ENCODE measurements at places on chromosomes 7 and 10. TPM values are rescaled to one million over a fixed set of nuclear protein-coding genes. Genes with fewer than 3 reads are reported as not detected.

The WEE2 gene
- total RNA-seq = not detected

The FANK1 gene
- 0.42 TPM for total RNA-seq

The OPN4 gene
- total RNA-seq = not detected

The CLDN3 gene
- not detected for total RNA-seq

The RASSF4 gene
- total RNA-seq = 122 TPM

The SLC26A5 gene
- 0.19 TPM for total RNA-seq

The ANKRD61 gene
- 0.45 TPM for total RNA-seq

The CALML5 gene
- not detected for total RNA-seq

The SRRM3 gene
- 4.8 TPM for total RNA-seq

The CYP2C19 gene
- 0.19 TPM for total RNA-seq

The PNLIPRP1 gene
- 0.90 TPM for total RNA-seq

The SLC29A4 gene
- 38.2 TPM for total RNA-seq

The NPC1L1 gene
- total RNA-seq = 0.29 TPM

The STEAP1B gene
- total RNA-seq = 2.6 TPM

The TUBAL3 gene
- total RNA-seq = not detected

The NPM3 gene
- total RNA-seq = 18.8 TPM

The CYP3A5 gene
- total RNA-seq = 96.8 TPM

The ANKRD7 gene
- not detected for total RNA-seq

The STAG3 gene
- total RNA-seq = 0.45 TPM

The CYP2C8 gene
- 0.90 TPM for total RNA-seq

The MYO3A gene
- total RNA-seq = not detected

The MKLN1 gene
- 73.4 TPM for total RNA-seq

The LIPN gene
- 0.74 TPM for total RNA-seq

The OR6B1 gene
- total RNA-seq = not detected

The DPP6 gene
- total RNA-seq = 0.58 TPM

The OPALIN gene
- total RNA-seq = not detected

The OR2A2 gene
- not detected for total RNA-seq

The SMURF1 gene
- total RNA-seq = 31.2 TPM

The MRM2 gene
- total RNA-seq = 19.7 TPM

The NKX1-2 gene
- not detected for total RNA-seq

The PNLIPRP2 gene
- 1.1 TPM for total RNA-seq

The ASIC3 gene
- 0.87 TPM for total RNA-seq

The SLC13A1 gene
- not detected for total RNA-seq

The AKR1C8 gene
- total RNA-seq = 1.3 TPM

The CNPY1 gene
- not detected for total RNA-seq

The CLRN3 gene
- 0.29 TPM for total RNA-seq

The PHYHIPL gene
- total RNA-seq = not detected

The RBP3 gene
- not detected for total RNA-seq

The LEP gene
- 784 TPM for total RNA-seq

The GSTO2 gene
- total RNA-seq = 0.45 TPM

The BHLHA15 gene
- total RNA-seq = 0.67 TPM

The CALCR gene
- total RNA-seq = 0.51 TPM

The ARF5 gene
- 96.2 TPM for total RNA-seq

The PRLHR gene
- not detected for total RNA-seq

The OR9A4 gene
- total RNA-seq = not detected

The SAP25 gene
- 2.3 TPM for total RNA-seq

The FLNC gene
- total RNA-seq = 16.2 TPM

The PNLIP gene
- total RNA-seq = 1.5 TPM

The TMEM184A gene
- total RNA-seq = 0.16 TPM

The SPDYE6 gene
- total RNA-seq = not detected

The SSC4D gene
- total RNA-seq = 3.7 TPM

The SLC39A12 gene
- total RNA-seq = 0.35 TPM

The ACTL6B gene
- not detected for total RNA-seq

The HHEX gene
- 6.8 TPM for total RNA-seq

The SNCG gene
- 265 TPM for total RNA-seq

The LMOD2 gene
- total RNA-seq = not detected

The EBLN1 gene
- total RNA-seq = not detected

The C10orf67 gene
- not detected for total RNA-seq
